ENCODE measurements at places on chromosomes 5 and 9.

DNA sequence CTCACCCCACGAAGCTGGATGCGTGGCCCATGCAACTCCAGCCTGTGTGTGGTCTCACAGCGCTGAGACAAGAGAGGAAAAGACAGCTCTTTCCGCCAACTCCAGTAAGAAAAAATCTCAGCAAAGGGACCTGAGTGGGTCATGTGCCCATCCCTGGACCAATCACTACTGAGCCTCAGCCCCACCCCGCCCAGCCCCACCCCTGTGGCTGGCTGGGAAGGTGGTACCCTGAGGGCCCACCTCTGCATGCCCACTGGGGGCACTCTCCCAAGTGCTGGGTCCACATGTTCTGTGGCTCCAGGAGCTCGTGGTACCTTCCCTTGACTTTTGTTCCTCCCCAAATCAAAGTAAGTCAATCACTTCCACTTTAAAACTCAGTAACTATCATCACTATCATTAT is 105.1 kb upstream of the SMIM23 start:
- no peak for DNase-seq

GRCh38 chr9:114908104-114908622 is 22.2 kb downstream of the TNFSF8 start:
- no peak for DNase-seq

DNA sequence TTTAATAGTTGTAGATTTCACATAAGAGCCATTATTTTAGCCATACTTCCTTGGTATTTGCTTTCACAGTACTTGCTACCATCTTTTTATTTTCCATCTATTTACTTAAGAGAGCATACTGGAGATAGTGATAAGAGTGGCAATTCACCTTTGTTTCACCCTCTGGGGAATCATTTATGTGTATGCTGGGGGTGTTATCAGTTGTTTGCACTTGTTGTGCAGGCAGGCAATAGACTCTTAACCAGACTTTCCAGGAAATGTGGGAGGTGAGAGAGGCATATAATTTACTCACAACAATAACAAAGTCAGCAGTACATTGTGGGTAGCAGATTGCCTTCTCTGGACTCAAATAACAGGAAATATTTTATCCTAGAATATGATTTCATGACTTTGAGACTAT is 1018.3 kb downstream of the CDH12 start:
- DNase-seq = no peak

GRCh38 chr5:173200356-173200755 is 34.6 kb downstream of the NKX2-5 start:
- no peak for DNase-seq

DNA sequence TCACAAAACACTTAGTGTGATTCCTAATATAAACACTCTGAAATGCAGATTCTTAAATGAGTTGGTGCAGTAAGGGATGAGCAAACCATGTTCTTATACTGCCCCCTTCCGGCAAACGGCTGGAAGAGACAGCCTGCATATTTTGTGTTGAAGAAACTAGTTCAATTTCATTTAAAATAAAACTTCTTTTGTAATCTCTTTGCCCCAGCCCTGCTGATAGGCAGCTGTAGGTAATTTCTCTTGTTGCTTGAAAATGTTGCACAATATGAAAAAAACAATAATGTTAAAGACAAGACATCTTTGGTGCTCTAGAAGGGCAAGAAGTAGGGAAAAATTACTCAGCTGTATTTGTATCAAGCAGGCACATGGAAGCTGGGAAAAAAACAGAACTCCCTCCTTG is 89.7 kb upstream of the CCNG1 start:
- no peak for DNase-seq

GRCh38 chr9:135306699-135307098 is 172.9 kb upstream of the PPP1R26 start:
- DNase-seq = no peak

DNA sequence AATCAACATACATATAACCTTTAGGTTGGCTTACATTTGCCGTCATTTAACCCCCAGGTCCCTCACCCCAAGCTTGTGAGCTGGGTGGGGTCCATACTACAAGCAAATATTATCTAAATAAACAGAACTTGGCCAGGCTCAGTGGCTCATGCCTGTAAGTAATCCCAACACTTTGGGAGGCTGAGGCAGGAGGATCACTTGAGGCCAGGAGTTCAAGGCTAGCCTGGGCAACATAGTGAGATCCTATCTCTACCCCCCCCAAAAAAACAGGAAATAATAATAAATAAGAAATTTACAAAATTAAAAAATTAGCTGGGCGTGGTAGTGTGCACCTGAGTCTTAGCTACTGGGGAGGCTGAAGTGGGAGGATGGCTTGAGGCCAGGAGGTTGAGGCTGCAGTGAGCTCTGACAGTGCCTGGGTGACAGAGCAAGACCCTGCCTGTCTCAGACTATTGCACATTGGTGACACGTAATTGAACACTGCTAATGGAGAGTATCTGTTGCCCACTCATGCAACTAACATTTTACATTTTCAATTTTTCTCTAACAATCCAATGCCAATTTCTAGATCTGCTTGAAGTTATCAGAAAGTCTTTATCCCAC is 18.9 kb downstream of the FNBP1 start:
- no peak for DNase-seq

DNA sequence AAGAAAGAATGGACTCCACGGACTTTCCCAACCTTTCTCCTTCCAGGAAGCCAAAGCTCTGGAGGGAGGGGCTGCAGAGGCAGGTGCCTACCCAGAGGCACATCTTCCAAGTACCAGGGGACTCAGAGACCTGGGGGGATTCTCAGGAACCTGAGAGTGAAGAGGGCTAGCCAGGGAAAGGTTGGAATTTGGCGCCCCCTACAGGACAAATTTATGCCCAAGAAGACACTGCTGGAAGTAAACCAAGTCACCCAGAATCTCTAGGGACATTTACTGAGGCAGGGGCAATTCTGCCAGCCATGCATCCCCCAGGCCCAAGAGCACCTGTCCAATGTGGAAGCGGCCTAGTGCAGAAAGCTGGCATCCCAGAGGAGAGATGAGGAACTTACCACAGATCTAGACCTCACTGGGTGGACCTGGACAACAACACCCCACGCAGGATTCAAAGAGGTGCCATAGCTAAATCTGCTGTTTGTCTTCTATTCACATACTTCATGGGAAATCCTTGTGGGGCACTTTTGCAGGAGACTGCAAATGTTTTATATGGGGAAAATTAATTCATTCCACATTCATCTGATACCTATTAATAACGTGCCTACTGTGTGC is 25.9 kb upstream of the IDNK start:
- no peak for DNase-seq

DNA sequence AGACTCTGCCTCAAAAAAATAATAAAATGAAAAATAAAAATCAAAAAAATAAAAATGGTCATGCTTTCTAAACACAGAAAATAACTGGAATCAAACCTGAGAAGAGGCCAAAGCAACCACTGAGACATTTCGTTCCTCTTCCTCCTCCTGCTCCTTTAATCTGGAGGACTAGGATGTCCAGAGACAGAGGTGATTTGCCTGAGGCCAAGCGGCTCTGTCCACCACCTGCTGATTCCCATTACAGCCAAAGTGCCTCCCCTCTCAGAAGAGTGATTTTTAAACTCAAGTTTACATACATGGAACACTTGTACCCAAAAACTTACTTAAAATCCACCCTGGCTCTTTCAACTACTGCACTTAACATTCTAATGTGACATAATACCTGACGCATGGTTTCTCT is 65.6 kb downstream of the TLE1 start:
- DNase-seq = no peak

DNA sequence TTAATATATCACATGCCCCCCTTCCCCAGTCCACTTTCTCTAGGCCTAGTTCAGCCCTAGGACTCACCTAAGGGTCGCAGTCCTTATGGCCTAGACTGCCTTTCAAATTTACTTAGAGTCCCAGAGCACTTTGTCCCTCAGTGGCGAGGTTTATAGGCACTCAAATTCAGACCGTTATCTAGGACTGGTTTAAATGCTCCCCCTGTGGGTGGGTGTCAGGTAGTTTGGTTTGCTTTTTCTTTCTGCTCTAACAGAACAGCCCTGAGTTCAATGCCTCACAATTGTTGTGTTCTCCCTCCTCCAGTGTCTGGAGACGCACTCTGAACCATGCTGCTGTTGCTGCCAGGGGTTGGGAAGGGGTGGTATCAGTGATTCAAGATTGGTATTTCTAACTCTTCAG is 317.1 kb downstream of the MAT2B start:
- DNase-seq = no peak

- DNase-seq = no peak
Observed at GRCh38 chr5:18097817-18098216, 463.6 kb downstream of the TAF11L14 start.

DNA sequence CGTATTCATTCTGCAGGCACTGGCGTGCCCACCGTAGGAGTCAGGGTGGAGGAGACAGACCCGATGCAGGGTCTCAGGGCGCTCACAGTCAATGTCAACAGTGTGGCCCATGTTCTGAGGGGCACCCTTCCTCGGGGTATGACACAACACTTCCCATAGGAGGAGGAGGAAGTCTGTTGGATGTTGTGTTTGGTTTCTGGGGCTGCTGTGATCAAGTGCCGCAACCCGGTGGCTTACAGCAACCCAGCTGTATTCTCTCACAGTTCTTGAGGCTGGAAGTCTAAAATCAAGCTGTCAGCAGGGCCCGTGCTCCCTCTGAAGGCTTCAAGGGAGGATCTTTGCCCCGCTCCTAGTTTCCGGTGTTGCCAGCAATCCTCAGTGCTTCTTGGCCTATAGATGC is 5.6 kb upstream of the HNRNPAB start:
- DNase-seq = no peak

DNA sequence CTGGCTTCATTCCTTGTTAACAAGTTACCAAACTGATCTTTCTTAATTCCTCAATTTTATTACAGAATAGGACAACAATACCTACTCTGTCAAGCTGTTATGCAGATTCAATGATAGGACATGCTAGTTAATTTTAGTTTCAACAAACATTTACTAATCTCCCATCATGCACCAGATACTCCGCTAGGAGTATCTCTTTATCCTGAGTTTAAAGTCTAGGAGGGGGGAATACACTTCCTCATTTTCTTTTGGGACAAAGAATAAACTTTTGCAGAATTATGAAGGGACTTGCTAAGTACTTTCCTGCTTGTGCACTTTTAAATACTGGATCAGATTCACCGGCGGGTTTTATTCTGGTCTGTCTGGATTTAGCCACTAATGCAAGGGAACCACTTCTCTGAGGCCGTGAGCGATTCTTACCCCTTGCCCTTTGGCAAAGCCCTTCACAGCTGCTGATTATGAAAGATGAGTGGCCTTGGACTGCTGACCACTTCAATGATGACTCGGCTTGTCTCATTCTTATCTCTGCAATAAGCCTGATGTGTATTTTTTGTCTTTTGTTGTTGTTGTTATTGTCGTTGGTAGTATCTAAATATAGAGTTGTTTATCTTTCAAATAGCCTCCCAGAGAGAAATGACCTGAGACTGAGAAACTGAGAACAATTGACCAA is 73.9 kb downstream of the RMI1 start:
- no peak for DNase-seq

DNA sequence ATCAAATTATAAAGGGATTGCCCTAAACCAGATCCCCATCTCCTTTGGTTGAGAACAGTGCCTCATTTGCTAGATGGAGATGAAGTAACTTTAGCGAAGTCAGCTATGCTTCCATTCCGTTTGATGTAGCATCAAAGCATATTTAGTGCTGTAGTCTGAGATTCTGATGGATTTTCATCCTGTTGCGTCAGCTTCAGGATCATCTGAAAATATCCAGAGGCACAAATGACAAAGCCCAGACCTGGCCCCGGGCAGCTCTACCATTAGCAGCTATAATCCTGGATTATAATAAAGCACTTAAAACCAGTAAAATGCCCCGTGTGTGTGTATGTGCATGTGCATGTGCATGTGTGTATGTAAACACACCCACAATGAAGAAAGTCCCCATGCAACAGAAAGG is 44.7 kb downstream of the ERAP1 start:
- no peak for DNase-seq

DNA sequence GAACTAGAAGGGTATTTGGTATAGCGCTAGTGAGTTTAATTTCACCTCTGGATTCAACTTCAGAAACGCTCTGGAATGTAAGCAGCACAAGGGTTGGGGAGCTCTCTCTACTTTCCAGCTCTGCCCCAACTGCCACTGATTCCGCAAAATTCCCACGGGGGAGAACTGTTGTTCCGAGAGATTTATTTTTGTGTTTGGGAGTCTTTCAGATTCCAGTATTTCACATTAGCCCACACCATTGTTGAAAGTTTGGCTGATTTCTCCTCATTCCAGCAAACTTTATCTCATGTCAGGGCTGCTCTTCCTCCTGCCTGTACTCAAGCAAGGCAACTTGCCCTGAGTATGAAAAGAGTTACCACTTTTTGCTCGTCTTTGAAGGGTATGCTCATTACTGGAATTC is 198.5 kb upstream of the EGFLAM start:
- DNase-seq = no peak

- no peak for DNase-seq
Observed at GRCh38 chr9:10366171-10366779, 246.5 kb downstream of the PTPRD start.

GRCh38 chr5:54063817-54064216 is 246.6 kb downstream of the ARL15 start:
- no peak for DNase-seq

GRCh38 chr5:33309068-33309467 is 131.7 kb upstream of the TARS1 start:
- DNase-seq = no peak

DNA sequence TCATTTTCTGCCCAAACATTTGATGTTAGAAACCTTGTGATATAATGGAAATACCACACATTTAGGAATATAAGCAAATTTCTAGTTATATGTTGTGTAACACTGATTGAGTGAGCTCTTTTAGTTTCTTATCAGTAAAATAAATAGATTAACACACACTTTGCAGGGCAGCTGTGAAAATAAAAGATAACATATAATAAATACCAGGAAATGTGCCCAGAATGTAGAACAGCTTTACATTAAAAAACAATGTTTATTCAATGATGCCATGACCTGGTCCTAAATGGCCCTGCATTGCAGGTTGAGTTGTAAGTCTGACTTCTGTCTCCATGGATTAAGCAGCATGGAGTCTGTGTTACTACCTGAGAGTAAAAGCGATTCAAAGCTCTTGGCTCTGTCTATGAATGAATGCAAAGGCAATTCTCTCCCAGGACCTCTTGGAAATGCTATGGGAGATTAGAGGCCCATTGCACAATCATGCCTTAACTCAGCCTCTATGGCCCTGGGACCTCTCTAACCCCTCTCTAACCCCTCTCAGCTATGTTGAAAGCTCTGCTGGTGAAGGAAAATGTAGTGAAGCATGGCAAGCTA is 296.0 kb upstream of the ACTBL2 start:
- DNase-seq = no peak

DNA sequence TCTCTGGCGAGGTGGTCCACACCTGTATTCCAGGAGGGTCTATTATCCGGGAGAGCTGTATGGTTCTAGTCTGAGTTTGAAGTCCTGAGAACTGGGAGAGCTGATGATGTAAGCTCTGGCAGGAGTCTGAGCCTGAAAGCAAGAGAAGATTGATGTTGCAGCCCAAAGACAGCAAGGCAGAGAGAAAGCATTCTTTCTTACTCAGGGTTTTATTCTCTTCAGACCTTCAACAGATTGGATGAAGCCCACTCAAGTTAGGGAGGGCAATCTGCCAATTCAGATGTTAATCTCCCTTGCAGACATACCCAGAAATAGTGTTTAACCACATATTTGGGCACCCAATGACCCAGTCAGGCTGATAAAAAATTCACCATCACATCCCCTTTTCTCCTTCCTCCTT is 159.1 kb downstream of the CCDC171 start:
- no peak for DNase-seq

- DNase-seq = no peak
Observed at GRCh38 chr5:154937186-154937717, 759 bp downstream of the GEMIN5 start.

All from effector memory CD4-positive, alpha-beta T cell (primary cell).